ENCODE measurements at places on chromosomes 5 and 9.
A peak's percentile ranks its signal among the peaks of the same experiment; 100 is the strongest.

DNA sequence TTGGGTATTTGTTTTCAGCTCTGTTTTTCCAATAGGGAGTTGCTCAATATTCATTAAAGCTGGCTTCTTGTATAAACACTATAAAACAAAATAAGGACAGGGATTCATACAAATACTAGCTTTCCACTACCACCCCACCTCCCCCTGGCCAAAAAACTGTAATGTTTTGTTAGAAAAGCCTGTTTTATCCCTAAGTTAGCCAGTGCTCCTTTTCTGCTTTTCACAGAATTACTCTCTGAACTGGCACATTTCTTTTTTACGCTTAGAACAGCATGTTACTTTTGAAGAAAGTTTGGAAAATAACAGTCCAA is 147.4 kb upstream of the DMRT1 start:
- DNase-seq = no peak

- peak; percentile 32 for DNase-seq
These were observed 8.6 kb downstream of the SPINK1 start for GRCh38 chr5:147822686-147823491.

GRCh38 chr9:3181049-3181953 is 337.4 kb upstream of the PUM3 start:
- DNase-seq = no peak

GRCh38 chr5:54148858-54149257 is 161.5 kb downstream of the ARL15 start:
- DNase-seq = no peak

GRCh38 chr9:16884952-16885513 is 14.6 kb upstream of the BNC2 start:
- DNase-seq = no peak

DNA sequence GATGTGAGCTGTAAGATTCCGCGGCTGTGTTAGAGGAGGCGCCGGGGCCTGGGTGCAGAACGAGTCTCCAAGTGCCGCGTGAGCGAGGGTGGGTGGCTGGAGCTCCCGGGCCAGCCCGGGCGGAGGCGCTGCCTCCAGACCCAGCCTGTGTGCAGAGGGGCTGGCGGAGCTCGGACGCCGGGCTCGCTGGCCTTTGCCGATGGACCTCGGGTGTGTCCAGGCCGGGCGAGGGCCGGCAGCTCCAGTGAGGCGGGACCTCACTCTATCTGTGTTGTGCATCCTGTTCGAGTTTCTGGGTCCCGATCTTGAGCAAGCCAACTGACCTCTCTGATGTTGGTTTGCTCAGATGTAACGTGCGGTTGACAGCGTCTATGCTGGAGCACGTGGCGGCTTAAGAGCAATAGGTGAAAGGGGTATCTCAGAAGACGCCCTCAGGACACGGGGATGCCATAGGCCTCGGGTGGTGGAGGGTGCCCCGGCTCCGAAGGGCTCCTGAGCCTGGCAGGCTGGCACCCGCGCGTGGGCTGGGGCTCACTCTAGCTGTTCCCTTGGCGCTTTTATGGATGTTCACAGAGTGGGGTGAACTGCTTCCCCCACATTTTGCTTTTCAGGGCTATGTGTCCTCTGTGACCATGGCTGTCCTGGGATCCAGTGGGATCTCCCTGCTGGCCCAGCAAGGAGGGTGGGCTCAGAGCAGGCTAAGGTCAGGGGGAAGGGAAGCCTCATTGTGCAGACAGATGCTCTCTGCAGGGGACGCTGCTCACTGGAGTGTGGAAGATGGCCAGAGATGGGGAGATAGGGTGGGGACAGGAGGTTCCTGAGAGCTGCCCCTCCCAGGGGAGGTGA is 69.8 kb downstream of the MRPL36 start:
- DNase-seq = no peak

- DNase-seq = no peak
These were observed 284.8 kb upstream of the CD180 start for GRCh38 chr5:67481362-67481761.

DNA sequence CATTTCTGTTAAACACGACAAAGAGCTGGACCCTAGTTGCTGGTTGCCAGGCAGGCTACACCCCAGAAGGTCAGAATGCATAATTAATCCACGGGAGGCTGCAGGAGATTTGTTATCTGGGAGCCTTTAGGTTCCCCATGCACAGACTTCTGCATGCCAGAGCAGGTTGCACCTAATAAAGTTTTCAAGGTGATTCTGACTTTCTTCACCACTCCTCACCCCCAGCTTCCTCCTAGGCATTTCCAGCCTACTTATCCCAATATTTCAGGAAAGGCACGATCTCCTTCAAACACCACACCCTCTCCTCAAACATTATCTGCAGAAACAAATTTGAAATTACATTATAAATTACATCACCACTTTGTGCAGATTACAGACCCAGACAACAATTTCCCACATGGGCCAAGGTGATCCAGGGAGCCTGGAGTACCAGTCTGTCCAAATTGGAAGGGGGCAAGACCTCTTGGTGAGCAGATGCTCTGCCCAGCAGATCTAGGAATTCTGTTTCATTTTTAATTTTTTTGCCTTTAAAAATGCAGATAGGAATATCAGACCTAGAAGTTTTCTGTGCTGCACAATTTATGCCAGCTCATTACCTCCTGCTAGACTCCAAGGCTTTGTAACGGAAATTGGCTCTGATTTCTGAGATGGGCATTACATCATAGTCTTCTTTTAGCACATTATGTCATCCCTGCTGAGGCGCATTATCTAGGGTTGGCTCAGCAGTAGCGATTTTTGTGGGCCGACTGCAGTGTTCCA is 363.4 kb upstream of the SLC30A5 start:
- DNase-seq = peak; percentile 78

- DNase-seq = no peak
These were observed 422.3 kb downstream of the EBF1 start for GRCh38 chr5:158677470-158677838.

DNA sequence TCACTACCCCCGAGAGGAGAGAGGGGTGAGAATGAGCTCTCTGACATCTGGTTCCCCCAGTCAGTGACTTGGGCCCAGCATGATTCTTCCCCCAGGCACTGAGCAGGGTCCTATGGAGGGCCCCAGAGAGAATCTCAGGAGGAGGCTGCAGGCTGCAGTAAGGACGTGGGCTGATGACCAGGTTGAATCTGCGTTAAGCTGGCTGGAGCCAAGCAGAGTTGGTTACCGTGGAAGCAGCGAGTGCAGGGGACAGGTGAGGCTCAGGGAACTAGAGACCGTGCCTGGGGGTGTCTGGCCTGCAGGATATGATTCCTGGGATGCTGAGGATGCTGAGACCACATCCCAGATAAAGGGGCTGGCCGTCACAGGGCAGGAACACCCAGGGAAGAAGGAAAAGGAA is 314.3 kb upstream of the IRX1 start:
- no peak for DNase-seq

- no peak for DNase-seq
These were observed 21.9 kb downstream of the MOCS2 start for GRCh38 chr5:53087621-53088121.

- no peak for DNase-seq
These were observed 72.8 kb upstream of the ASTN2 start for GRCh38 chr9:117487555-117488175.

- no peak for DNase-seq
These were observed 570.6 kb upstream of the ZNF608 start for GRCh38 chr5:125316915-125317535.

DNA sequence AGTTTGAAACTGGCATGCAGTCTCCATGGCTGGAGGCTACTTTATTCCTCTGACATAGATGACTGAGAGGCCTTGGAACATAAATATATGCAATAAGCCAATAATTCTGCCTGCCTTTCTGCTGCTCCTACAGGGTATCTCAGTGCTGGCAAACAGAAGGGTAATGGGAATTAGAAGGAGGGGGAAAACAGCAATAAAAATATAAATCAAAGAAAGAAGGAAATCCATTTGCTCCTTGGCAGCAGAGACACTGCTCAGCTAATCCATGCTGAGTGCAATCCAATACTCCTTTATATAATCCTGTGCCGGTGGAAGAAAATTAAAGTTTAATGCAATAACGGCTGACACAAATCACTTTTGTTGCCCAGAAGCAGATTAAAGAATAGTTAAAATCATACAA is 478.9 kb downstream of the SPATA31D1 start:
- no peak for DNase-seq

DNA sequence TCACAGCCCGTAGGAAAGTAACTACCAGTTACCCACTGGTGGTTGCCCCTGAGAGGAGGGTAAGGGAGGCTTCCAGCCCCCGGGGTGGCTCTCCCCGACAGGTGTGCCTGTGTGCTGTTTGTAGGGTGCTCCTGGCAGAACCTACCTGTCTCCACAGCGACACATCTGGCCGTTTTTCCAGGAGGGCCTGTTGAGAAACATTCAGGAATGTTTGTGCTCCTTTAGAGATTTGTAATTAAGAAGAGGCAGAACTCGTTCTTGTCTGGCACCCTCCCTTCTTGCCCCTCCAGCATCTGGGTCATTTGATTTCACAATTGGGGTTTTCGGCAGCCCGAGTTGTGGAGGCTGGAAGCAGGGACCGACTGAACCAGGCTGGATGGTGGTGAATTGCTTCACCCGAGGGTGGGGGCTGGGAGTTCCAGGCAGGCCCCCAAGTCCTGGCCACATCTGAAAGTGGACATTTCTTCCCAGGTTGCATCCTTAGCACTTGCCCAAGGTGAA is 74.2 kb downstream of the WWC1 start:
- no peak for DNase-seq

- no peak for DNase-seq
These were observed 117.0 kb downstream of the PIK3R1 start for GRCh38 chr5:68332556-68332955.

- DNase-seq = no peak
These were observed 10.6 kb upstream of the GRIN1 start for GRCh38 chr9:137128158-137128861.

DNA sequence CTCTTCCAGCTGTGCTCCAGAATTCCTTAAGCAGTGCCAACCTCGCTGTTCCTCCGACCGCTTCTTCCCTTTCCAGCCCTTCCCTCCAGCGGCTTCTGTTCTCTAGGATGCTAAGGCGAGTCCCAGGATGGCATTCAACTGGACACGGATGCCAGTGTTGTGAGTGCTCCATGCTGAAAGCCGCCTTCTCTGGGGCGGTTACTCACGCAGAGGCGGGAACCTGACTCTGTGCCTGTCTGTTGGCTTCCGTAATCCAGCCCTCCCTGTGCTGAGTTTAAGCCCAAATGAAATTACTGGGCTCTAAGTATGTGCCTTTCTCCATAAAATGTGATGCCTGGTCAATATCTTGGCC is 20.2 kb downstream of the COL5A1 start:
- peak; percentile 83 for DNase-seq

DNA sequence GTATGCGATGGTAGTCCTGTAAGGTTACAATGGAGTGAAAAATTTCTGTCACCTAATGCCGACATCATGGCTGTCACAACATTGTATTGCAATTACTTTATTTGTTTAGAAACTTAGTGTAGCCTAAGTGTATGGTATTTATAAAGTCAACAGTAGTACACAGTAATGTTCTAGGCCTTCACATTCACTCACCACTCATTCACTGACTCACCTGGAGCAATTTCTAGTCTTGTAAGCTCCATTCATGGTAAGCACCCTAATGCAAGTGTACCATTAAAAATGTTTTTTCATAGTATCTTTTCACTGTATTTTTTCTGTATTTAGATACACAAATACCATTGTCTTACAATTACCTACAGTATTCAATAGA is 58.5 kb downstream of the ATP10B start:
- DNase-seq = no peak

DNA sequence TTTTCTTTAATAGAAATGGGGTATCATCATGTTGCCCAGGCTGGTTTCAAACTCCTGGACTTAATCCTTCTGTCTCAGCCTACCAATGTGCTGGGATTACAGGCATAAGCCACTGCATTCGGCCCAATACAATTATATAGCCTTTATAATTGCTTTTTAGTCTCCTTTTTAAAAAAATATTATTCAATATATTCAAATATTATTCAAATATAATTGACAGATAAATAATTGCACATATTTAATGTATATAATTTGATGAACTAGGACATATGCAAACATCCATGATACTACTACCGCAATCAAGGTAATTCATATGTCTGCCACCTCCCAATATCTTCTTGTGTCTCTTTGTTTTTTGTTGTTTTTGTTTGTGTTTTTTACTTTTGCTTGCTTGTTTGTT is 894.2 kb upstream of the PTPRD start:
- DNase-seq = no peak

GRCh38 chr5:174491265-174491664 is 233.1 kb upstream of the MSX2 start:
- DNase-seq = no peak

DNA sequence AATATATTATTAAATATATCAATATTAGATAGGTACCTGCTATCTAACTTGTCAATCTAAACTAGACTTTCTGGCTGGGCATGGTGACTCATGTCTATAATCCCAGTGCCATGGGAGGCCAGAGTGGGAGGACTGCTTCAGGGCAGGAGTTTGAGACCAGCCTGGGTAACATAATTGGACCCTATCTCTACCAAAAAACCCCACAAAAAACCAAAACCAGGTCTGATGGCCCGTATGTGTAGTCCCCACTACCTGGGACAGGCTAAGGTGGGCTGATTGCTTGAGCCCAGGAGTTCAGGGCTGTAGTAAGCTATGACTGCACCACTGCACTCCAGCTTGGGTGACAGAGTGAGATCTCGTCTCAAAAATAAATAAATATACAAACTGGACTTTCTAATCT is 55.0 kb downstream of the PJA2 start:
- no peak for DNase-seq

DNA sequence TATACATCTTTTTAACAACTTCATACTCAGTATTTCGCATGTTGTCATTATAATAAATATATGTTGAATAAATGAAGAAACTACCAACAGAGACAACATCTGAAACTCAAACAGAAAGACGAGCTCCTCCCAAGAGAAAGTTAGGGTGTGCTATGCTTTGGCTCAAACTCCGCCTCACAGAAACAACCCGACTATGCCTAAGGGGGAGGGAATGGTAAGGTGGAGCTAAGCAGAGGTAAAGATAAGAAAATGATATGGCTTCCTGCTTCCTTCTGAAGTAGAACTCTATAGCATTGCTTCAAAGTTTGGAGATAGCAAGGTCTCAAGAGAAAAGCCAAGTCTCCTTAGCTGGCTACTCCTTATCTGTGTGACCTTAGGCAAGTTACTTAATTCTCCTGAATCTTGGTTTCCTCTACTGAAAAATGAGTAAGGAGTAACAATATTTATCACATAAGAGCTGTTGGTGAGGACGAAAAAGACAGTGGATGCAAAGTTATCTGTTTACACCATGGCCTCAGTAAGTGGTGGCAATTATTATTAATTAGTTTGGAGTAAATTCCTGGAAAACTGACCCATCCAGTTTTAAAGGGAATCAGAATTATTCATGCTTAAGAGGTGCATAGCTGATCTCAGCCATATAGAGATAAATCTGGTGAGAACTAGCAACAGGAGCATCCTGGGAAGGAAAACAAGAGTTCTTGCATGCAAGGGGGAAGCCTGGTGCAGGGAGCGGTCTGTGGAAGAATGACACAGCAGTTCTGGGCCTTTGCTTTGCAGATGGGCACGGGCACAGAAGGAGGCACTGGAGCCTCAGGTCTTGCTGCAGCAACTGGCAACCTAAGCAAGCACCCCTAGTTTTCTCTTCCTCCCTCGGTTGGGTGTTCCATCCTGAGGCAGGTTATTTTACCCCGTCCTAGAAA is 73.3 kb downstream of the GLIS3 start:
- DNase-seq = no peak
